ENCODE measurements at places on chromosomes 7 and 10.

GRCh38 chr10:37854626-37855025, 2.8 kb downstream of the ZNF248 start:
- no peak for DNase-seq

DNA sequence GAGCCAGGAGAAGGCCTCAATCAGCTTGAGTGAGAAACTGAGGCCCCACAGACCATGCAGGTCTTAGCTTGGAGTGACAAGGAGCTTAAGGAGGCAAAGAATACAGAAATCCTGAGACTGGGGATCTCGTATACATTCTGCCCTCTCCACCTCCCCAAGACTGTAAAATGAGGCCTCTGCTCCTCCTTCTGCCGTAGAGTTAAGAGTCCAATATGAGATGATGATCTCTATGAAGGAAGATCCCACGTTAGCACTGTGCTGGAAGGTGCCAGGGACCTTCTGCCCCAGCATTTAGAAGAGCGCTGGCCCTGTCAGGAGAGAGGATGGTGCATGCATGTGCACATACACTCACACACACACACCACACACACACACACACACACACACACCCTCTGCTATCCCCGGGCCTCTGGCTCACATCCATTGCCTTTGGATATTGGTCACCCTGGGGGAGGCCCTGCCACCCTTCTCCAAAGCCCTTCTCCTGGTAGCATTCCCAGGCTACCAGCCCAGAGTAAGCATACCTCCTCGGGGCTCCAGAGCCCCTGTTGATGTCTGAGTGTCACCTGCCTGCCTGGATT, 15.0 kb downstream of the ZCCHC24 start:
- DNase-seq: no peak

DNA sequence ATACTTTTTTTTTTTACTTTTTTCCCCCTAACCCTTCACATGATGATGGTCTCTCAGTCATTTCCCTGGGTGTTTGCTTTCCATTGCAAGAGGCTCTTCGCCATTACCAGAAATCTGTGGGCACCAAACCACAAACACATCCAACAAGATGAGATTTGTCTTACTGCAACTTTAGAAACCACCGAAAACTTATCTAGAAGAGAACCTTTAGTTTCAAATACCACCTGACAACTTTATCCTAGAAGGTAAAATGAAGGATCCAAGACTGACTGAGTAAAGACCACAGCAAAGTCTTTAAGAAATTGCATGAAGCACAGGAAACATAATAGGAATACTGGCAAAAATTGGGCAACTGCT, 363.3 kb upstream of the MBL2 start:
- no peak for DNase-seq

DNA sequence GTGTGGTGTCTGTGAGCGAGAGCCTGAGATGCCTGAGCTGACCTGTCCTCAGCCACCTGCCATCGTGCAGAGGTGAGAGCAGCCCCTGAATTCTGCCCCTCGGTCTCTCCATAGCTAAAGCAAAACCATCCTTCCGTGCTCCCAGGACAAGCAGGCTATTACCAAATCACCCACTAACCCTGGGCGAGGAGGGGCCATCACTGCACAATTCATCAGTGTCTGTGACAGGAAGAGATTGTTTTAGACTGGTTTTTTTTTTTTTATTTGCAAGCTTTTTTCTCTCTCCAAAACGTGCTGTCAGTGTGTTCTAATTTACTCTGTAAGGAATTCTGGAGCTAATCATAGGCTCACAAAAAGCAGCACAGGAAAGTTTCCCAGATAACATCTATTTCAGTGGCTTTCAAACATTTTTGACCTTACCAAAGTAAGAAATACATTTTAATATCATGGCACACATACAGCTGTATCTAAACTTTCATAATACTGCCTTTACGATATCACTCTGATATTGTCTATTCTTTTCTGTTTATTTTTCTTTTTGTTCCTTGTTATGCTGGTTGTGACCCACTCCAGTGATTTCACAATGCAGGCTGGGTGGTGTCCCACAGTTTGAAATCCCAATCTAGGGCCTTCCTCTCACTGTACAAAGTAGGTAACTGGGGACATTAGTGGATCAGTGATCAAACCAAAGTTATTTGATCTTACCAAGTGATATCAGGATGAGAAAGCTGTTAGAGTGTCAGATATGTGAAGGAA, 62.8 kb downstream of the EGFR start:
- DNase-seq: no peak

- DNase-seq: no peak
Observed at GRCh38 chr10:659688-660141, 29.8 kb downstream of the DIP2C start.

DNA sequence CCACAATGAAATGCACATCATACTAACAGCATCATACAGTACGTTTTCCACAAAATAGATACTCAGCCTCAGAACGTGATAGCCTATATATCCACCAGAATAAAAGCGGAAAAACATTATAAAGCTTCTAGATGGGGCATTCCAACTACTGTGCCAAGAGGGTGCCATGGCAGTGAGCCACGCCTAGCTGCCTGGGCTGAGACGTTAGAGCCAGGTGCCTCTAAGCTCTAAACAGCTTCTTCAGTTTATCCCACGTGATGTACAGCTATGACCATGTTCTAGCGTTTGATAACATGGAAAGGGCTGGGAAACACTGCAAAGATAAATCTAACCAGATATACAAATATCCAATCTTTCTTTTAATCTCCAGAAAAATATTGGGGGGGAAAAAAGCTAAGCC, 17.8 kb downstream of the USP6NL start:
- DNase-seq: no peak

Measured in stimulated activated CD4-positive, alpha-beta T cell treated with anti-CD3 and anti-CD28 coated beads, Interleukin-12 subunit alpha, Interleukin-12 subunit beta, amount 100 ng/mL, for 4 hours (primary cell).